Caki2 (cell line): ENCODE measurements at places on chromosomes 1 and 21.
A peak's percentile ranks its signal among the peaks of the same experiment; 100 is the strongest.

DNA sequence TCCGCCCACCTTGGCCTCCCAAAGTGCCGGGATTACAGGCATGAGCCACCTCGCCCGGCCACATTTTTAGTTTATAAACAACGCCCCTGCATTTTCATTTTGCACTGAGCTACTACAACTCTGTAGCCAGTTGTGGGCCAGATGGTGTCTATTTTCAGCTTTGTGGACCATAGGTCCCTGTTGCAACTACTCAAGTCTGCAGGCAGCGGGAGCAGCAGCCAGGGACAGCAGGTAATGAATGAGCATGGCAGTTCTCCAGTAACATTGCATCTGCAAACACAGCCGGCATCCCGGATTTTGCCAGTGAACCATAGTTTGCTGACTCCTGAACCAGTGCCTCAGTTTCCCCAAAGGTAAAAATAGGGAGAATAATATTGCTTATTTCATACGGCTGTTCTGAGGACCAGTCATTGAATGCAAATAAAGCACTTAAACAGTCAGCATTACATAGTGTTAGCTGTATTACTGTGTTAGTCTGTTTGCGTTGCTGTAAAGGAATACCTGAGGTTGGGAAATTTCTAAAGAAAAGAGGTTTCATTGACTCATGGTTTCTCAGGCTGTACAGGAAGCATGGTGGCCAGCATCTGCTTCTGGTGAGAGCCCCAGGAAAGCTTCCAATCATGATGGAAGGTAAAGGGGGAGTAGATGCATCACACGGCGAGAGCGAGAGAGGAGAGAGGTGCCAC lies 65.5 kb upstream of the SLC45A1 start:
- DNase-seq = no peak

DNA sequence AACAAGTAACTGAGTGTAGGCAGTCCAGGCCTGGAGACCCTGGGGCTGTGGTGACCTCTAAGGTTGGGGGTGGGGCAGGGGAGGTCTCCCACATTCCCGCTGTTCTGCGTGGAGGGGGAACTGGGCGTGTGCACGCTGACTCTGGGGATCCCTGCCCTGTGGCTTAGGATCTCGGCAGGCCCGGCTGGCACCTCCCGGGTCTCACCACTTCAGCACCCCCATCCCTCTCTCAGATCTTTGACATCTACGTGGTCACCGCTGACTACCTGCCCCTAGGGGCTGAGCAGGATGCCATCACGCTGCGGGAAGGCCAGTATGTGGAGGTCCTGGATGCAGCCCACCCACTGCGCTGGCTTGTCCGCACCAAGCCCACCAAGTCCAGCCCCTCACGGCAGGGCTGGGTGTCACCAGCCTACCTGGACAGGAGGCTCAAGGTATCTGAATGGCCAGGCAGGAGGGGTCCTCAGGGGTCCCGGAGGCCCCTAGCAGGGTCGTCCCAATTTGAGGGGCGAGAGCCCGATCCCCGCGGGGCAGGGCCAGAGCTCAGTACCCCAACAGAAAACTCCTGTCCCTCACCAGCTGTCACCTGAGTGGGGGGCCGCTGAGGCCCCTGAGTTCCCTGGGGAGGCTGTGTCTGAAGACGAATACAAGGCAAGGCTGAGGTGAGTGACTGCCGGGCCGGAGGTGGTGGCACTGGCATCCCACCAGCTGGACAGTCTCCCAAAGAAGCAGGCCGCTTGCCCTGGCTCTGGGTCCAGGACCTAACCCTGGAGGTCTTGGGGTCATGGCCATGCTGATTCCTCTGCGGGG lies 68.7 kb downstream of the TRIM11 start:
- no peak for DNase-seq

- peak; percentile 8 for DNase-seq
These were observed 91.0 kb upstream of the KCNA3 start for GRCh38 chr1:110765640-110766335.

DNA sequence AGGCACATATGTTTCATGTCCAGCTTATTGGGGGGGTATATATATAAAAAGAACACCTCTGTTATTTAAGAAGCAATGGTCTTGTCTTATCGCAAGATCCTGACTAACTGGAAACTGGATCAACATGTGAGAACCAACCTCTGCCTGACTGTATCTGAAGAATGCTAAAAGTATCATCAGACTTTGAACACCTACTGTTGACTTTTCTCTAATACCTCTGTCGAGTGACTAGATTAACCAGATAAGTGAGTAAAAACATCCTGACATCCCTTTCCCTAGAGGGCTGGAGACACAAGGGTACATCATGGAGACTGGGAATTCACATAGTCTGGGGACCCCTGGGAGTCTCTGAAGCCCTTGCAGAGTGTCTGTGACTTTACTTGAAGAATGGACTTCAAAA lies 26.3 kb upstream of the PIGC start:
- DNase-seq = no peak

GRCh38 chr21:43809346-43809799 lies 20.0 kb downstream of the RRP1 start:
- no peak for DNase-seq

GRCh38 chr1:71666609-71667008 lies 585.8 kb upstream of the ZRANB2 start:
- DNase-seq = no peak

DNA sequence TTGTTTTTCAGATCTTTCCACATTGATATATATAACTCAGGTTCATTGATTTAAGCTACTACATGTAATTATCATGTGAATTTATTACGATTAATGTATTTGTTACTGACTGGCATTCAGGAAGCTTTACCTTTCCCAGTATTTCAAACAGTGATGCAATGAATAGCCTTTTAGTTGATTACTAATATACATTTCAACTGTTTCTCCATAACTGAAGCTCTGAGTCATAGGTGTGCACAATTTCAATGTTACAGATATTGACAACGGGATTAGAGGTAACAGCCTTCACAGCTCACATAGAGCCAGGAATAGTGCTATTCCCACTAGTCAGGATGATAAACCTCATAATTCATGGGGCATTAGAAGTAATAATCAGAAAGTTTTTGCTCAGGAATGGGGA lies 25.1 kb downstream of the RAVER2 start:
- no peak for DNase-seq

- no peak for DNase-seq
These were observed 20.7 kb upstream of the CHIA start for GRCh38 chr1:111269825-111270406.

DNA sequence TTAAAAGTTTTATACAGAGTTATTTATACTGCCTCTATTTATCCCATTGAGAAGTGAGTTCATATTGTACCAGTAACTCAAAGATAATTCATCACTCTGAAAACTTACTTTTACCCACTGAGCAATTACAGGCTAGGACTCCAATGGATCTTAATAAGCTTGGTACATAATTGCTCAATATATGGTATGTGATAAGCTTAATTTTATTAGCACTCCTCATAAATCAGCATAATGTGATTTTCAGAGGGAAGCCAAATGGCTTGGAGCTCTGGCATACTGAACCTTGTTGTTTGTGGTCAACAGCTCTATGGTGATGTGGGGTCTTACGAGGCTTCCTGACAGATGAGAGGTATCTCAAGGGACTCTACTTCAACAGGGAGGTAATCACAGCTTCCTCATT lies 26.3 kb downstream of the ADAM30 start:
- DNase-seq = no peak

DNA sequence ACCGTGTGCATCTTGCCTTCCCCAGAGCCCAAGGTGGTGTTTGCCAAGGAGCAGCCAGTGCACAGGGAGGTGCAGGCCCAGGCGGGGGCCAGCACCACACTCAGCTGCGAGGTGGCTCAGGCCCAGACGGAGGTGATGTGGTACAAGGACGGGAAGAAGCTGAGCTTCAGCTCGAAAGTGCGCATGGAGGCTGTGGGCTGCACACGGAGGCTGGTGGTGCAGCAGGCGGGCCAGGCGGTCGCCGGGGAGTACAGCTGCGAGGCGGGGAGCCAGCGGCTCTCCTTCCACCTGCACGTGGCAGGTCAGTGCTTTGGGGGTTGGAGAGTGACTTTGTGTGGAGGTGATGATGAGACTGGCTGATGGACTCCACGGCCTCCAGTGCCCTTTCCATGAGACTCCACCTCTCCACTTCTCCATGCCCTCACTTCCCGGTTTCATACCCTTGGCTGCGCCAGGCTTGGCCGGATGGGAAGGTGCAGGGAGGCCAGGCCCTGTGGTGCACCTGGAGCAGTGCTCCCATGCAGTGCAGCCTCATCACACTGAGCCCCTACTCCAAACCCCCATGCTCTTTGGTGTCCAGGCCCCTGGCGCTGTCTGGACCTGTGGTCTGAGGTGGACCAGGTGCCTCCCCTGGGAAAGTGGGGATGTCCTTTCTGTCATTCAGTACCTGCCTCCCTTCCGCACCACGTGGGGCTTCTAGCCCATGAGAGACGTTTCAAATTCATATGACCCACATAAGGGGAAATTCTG lies 49.0 kb downstream of the OBSCN start:
- no peak for DNase-seq

- DNase-seq = no peak
These were observed 9.6 kb upstream of the RNF223 start for GRCh38 chr1:1083416-1084371.

- DNase-seq = no peak
These were observed 235.2 kb downstream of the FGGY start for GRCh38 chr1:59532102-59532501.

DNA sequence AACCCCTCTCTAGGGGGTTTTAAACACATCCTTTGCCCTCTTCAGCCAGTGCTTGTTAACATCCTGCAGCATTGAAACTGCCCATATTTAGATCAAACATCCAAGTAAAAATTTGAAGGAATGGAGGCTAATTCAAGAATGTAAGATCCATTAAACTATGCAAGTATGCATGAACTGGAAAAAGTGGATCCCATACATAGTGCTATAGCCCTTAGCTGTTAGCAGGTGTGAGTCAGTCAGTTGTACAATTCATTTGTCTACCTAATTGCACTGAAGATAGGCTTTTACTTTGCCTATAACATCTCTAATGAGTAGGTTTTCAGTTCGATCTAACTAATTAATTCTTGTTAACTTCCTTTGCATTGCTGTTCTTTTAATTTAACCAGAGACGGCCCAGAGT lies 270.9 kb downstream of the LMO4 start:
- no peak for DNase-seq

DNA sequence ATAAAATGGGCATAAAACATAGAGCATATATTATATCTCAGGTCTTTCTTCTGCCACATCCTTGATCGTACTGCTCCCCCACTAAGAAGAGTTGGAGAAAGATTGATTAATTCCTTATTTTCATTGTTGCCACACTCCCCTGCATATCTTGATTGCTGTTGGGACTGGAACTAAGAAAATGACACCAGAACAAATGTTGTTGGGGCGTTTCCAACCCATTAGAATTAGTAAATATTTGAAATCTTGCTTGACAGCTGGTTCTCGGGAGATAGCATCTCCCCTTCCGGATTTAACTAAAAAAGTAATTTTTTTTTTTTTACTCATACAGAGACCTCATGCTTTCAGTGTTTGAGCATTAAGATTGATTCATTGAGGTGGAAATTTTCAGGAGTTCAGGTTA lies 493.0 kb upstream of the PLXNA2 start:
- DNase-seq = no peak

DNA sequence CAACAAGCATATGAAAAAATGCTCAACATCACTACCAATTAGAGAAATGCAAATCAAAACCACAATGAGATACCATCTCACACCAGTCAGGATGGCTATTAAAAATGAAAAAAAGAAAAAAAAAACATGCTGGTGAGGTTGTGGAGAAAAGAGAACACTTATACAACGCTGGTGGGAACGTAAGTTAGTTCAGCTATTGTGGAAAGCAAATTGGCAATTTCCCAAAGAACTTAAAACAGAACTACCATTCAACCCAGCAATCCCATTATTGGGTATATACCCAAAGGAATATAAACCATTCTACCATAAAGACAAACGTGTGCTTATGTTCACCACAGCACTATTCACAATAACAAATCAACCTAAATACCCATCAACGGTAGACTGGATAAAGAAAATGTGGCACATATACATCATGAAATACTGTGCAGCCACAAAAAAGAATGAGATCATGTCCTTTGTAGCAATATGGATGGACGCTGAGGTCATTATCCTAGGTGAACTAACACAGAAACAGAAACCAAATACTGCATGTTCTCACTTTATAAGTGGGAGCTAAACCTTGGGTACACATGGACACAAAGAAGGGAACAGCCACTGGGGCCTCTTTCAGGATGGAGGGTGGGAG lies 49.5 kb downstream of the LYST start:
- DNase-seq = no peak

GRCh38 chr1:2406451-2407041 lies 5.8 kb downstream of the PEX10 start:
- DNase-seq = no peak
